D721Med (cell line): ENCODE measurements at places on chromosomes 1 and 21.

DNA sequence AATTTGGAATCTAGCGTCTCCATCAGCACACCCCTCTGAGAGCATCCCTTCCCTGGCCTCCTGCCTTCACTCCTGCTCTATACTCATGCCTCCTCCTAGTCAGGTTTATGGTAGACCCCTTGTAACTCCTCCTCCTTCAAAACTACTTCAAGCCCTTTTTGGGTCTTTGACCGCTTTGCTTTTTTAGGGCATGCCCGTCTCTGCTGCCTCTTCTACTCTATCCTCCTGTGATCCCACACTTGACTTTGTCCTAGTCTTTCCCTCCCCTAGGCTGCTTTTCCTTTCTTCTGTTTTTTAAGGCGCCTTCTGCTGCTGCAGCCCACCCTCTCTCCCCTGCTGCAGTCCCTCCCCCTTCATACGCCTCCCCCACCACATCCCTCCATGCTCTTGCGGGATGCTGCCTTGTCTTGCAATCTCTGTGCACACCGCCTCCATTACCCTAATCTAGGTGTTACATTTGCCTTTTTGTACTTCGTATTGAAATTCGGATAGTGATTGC is 1.5 kb downstream of the SNX27 start:
- DNase-seq, result no peak

GRCh38 chr1:152410599-152410998 is 3.5 kb downstream of the CRNN start:
- DNase-seq, result no peak

DNA sequence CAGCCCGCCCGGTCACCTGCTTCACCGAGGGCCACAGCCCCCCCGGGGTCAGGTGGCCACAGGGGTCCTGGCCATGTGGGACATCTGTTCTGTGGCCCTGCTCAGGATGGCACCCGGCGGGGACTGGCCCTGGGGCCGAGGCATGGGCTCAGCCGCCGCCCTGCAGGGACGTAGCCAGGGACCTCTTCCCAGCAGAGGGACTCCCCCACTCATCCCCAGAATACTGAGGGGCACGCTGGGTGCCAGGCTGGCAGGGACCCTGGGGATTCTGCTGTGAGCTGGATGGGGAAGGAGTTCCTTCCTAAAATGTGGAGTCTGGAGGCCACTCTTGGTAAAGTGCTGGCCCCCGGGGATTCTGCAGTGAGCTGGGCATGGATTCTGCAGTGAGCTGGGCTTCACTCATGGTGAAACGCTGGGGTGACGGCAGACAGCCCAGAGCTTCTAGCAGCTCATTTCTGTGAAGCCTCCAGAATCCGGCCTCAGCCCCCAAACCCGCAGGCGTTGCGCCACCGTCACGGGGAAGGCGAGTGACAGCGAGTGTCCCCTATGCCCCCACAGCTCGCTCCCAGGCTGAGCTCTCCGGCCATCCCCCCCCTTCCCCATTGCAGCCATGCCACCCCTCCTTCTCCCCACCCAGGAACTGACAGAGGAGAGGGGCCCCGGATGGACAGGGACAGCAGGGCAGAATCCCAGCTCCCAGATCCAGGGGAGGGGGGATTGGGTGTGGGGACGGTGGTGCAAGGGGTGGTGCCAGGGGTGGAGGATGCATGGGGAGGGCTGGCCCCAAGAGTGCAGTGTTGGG is 1.4 kb downstream of the ITGB2 start:
- no peak for DNase-seq

DNA sequence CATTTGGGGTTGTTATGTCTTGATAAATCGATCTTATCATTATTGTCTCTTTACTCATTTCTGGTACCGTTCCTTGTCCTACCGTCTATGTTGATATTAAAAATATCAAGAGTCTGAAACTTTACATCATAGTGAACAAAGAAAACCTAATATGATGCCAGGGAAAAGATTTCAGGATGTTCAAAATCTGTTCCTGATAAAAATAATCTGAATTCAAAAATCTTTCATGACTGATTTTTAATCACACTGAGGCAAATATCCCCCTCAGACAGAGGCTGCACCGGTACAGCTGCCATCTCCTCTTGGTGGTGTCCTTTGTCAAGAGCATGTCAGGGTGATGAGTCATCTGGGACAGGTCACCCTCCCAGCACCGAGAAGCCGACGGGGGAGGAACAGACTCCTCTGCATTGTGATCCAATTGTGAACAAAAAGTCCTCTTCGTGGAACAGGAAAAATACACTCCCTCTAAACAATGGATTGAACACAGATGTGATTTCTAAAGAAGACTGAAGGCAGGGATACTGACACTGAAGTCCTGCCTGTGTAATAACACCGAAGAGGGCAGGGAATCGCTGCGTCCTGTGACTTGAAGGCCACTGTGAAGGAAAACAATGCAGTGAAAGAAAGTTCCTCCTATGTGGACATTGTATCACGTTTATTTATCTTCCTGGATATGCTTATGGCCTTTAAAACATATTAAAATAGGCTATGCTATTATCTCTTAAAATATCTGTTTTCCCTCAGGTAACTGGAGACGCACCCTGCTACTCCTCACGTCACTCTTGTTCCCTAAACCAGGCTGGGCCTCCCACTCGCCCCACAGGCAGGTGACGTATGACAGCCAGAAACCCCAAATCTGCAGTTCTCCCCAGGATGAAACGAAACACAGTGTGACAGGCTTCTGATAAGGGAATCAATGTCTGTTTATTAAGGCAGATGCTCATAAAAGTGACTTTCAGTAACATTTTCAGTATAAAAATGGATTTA is 4.3 kb upstream of the SPATC1L start:
- DNase-seq, result no peak

- DNase-seq, result no peak
These were observed 74.1 kb upstream of the JUN start for GRCh38 chr1:58857680-58858673.

- DNase-seq, result no peak
These were observed 3.4 kb upstream of the RNF19B start for GRCh38 chr1:32967888-32968568.

GRCh38 chr1:21174230-21174629 is 2.5 kb downstream of the EIF4G3 start:
- no peak for DNase-seq

DNA sequence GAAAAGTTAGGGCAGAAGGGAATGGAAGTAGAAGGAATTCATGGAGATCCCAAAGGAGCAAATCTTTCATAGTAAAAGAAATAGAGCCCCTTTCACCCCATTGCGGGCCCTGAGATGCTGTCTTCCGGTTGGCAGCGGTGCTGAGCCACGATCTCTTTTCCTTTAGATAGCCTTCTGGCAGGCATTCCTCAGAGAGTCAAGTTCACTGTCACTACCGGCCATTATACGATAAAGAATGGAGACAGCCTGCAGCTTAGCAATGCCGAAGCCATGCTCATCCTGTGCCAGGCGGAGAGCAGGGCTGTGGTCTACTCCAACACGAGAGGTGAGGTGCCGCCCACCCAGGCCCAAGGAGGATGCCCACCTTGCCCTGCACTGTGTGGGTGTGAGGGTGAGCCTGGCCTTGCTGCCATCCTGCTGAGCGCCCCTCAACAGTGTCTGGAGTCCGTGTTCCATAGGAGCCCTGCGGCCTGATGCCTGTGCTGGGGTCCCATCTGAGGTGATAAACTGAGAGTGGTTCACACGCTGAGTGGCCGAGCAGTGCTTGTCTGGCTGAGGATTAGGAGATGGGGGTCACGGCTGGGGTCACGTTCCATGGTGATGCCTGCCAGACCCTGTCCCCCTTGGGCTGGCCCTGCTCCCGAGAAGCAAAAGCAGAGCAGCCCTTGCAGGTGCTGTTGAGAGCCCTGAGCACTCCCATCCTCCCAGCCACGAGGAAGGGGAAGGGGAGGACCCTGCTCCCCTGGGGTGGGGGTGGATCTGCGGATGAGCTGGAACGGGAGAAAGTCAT is 20.4 kb upstream of the PWP2 start:
- no peak for DNase-seq

DNA sequence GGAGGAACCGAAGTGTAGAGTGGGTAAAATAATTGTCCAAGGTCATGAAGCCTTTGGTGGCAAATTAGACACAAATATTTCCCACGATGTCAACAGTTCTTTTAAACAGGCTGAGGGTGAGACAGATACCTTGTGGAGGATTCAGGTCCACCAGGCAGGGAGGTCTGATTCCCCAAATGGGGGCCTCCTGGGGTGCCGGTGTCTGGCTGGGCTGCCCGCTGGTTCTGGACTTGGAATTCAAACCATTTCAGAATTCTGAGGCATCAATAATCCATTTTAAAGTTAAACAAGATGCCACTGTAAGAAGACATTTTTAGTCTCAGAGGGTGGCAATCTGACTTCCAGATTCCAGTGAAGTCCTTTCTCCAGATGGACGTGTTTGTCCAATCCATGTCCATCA is 15.5 kb downstream of the KCNA10 start:
- no peak for DNase-seq

- DNase-seq, result no peak
These were observed 77.5 kb downstream of the OMA1 start for GRCh38 chr1:58469016-58469415.

DNA sequence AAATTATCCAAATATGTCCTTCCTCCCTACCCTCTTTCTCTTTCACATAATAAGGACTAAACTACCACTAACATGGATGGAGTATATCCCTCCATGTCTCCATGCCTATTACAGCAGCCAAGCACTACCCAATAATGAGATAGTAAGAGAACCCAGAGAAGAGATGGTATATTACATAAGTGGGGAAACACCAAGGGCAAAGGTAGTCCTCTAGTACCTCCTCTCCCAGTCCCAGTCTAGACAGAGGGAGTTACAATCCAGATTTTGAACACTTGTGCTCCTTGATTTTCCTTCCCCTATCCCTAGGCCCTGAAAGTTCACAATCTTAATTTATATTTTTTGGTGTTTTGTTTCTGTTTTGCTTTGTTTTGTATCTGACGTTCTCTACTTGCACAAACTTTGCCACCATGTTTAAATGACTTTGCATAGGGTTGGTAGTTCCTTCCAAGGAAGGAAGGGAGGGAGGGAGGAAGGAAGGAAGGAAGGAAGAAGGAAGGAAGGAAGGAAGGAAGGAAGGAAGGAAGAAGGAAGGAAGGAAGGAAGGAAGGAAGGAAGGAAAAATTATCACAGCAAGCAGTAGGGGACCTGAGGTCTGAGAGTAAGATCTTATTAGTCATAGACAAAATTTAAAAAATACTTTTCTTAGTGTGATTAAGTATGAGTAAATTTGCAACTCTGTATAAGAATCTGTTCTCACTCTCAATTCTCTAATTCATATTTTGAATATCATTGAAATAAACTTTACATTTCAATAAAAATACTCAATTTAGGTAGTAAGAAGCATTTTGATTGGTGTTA is 521.9 kb downstream of the PTPRC start:
- no peak for DNase-seq

DNA sequence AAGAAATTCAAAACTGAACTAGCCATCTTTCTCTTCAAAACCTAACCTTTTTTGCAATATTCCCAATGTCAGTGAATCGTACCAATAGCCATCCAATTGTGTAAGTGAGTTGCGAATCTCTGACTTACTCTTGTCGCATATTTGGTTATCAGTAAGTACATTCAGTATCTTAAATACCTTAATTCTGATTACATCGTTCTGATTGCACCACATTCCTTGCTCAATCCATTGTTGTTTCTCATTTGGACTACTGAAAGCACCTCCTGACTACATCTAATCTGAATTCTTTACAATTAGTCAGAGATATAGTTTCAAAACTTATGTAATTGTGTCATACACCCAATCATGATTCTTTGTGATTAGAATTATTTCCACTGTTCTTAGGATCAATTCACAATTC is 16.8 kb upstream of the BRINP3 start:
- no peak for DNase-seq

DNA sequence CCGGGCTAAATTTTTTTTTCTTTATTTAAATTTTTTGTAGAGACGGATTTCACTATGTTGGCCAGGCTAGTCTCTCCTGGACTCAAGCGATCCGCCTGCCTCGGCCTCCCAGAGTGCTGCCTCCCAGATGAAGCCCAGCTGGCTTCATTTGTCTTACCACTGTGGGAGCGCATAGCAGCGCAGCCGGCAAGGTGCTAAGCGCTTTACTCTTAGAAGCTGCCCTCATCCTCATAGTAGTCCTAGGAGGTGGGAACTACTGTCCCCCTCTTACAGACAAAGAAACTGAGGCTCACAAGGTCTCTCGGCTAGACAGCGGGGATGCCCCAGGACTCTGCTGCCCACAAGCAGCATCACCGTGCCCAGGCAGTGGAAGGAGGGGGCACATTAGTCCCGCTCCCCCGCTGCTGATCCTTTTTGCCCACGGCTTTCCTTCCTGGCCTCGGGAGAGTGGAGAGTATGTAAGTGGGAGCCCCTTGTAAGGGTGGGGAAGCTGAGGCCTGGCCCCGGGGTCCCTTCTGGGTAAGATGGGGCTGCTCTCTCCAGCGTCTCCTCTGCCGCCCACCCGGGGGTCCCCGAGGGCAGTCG is 726 bp downstream of the TMEM54 start:
- DNase-seq, result no peak

- DNase-seq, result no peak
These were observed 48.5 kb downstream of the NR5A2 start for GRCh38 chr1:200075938-200076546.

- no peak for DNase-seq
These were observed 40.0 kb downstream of the COQ8A start for GRCh38 chr1:226980122-226980560.

DNA sequence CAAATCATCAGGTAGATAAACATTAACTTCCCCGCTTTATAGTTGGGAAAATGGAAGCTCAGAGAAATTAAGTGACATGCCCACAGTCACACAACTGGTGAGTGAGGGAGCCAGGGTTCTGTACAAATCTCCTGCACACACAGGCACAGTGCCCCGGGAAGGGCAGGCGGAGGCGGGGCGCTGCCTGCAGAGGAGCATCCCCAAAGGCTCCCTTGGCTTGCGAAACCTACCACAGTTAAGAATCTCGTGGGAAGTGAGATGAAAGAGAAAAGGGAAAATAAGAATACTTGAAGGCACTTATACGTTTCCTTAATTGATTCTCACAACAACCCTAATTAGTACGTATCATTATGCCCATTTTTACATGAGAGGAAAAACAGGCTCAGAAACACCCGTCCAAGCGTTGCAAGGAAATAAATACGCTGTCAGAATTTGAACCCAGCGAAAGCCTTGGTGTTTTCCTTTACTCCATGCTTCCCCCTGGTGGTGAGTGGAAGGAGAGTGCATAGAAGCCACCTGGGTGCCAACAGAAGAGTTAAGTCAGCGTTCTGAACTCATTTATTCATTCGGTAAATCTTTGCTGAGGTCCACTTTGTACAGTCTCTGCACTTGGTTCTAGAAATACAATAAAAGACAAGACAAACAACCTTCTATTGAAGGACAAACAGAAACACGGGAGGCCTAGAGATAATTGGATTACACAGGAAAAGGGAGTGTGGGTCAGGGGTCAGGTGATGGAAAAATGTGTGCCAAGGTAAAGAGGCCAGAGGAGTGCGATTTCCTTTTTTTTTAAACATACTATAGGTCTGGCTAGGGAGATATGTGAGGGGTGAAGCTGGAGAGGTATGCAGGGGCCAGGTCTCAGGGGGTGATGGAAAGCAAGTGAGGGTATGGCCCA is 28.4 kb downstream of the ACP6 start:
- no peak for DNase-seq

DNA sequence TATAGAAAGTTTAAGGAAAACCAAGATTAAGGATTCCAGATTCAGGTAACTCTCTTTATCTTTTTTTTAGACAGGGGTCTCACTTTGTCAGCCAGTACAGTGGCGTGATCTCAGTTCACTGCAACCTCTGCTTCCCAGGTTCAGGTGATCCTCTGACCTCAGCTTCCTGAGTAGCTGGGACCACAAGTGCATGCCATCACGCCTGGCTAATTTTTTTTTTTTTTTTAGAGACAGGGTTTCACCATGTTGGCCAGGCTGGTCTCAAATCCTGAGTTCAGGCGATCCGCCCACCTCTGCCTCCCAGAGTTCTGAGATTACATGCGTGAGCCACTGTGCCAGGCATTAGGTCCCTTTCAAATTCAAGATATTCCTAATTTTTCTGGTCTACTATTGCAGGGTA is 15.9 kb downstream of the LZIC start:
- no peak for DNase-seq
